ENCODE measurements at places on chromosomes 5 and 9.

DNA sequence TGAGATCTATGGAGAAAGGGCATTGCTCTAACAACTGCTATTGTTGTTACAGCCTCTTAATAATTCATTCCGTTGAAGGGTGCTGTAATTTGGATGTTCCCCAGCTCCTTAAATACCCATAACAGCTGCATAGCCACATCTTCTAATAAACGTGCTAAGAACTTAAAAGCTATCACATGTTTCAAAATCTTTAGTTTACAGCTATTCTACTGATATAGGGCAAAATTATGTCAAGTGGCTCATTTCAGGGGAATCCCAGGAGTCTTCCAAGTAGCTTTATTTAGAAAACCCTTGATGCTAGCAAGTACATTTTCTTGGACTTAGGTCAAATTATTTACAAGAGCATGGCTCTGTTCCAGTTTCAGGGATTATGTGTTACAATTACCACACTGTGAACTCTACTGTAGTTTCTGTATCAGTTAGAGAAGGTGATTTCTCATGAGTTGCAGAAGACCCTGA lies 990.4 kb upstream of the ACO1 start:
- no peak for DNase-seq

GRCh38 chr5:150192462-150192861 lies 2.6 kb downstream of the SLC6A7 start:
- no peak for DNase-seq

GRCh38 chr9:121360601-121361374 lies 9.3 kb downstream of the STOM start:
- DNase-seq = no peak

GRCh38 chr9:33140401-33141360 lies 26.5 kb downstream of the B4GALT1 start:
- DNase-seq = no peak

DNA sequence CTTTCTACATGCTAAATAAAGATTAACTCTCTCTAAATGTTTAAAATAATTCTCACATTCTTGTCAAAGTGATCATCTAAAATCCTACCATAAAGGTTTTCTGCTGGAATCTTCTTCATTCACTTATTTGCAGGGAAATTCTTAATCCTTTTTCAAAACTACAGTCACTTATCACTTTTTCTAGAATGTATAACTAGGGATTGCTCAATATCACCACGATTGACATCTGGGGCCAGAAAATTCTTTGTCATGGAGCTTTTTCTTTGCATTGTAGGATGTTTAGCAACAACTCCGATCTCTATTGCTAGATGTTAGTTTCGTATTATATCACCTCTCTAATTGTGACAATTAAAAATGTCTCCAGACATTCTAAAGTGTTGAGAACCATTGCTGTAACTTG lies 344.9 kb upstream of the PIK3R1 start:
- no peak for DNase-seq

DNA sequence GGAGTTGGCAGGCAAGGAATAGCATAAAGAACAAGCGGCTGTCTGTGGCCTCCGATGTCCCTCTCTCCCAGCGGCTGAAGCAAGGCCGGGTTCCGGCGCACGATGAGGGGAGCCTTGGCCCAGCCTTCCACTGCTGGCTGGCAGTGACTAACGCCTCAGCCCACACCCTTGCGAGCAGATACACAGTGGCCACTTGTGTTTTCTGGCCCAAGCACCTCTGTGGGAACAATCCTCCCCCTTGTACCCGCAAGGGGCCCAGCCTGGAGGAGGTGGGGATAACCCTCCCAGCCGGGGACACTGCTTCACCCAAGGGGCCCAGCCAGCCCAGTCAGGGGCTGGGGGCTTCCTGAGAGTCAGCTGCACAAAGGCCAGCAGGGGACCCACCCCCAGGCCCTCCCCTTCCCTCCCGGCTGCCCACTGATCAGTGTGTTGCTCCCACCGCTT lies 23.2 kb downstream of the STK10 start:
- no peak for DNase-seq

GRCh38 chr5:73298772-73299630 lies 126.0 kb downstream of the TMEM174 start:
- no peak for DNase-seq

- no peak for DNase-seq
Observed at GRCh38 chr9:131126059-131126426, 657 bp downstream of the NUP214 start.

DNA sequence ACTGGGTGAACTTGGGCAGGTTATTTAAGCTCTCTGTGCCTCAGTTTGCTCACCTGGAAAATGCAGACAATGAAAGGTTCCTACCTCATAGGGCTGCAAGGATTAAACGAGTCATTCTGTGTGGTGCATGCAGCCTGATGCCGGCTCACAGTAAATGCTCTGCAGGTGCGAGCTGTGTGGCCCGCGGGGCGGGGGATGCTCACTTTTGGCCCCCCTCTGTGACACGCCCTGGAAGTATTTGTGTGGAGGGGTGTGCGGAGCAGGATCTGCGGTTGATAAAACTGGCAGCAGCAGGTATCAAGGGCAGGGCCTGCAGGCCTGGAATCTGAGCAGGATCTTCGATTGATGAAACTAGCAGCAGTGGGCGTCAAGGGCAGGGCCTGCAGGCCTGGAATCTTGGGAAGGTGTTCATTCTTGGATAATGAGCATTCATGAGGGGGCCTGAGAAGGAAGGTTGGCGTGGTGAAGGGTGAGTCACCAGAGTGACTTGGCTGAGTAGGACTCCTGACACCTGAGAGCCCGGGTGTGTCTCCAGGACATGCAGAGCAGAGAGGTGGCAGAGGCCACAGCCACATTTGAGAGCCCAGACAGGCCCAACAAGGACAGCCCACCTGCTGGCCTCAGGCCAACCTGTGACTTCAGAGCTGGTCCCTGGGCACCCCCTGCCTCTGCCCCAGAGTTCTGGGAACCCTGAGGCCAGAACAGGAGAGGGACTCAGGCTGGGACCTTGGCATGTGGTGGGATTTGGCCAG lies 11.9 kb downstream of the UNC5A start:
- no peak for DNase-seq

- DNase-seq = no peak
Observed at GRCh38 chr5:883475-884181, 9.0 kb downstream of the BRD9 start.

- no peak for DNase-seq
Observed at GRCh38 chr5:105953616-105954015, 1717.1 kb downstream of the EFNA5 start.
